ENCODE measurements at places on chromosomes 3 and 15.

DNA sequence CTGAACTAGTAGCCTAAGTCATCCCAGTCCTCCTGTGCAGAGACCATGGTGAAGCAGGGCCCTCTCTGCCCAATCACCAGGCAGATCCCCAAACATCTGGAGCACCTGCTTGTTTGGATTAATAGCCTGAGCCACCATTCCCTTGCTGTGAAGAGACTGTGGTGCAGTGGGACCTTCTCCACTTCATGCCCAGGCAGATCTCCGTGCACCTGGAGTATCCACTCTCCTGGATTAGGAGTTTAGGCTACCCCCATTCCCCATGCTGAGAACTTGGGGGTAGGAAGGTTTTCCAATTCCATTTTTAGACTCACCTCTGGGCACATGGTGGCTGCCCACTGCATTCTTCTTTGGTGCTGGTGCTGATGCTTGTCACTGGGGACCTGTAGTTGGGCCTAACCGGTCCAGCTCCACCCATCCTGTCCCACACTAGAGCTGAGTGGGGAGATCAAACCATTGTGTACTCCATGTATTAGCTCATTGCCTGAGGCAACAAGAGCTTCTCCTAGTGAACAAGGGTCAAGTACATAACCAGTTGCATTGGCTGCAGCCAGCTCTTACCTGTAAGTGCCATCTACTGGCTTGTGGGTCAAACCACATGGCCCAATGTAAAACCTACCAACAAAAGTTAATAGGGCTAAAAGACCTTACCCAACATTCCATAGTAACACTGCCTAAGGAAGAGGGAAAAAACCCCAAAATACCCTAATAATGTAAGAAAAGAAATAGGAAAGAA lies 382.5 kb upstream of the CBLB start:
- DNase-seq: no peak

- DNase-seq: no peak
Observed at GRCh38 chr3:67557848-67558355, 96.5 kb downstream of the SUCLG2 start.

DNA sequence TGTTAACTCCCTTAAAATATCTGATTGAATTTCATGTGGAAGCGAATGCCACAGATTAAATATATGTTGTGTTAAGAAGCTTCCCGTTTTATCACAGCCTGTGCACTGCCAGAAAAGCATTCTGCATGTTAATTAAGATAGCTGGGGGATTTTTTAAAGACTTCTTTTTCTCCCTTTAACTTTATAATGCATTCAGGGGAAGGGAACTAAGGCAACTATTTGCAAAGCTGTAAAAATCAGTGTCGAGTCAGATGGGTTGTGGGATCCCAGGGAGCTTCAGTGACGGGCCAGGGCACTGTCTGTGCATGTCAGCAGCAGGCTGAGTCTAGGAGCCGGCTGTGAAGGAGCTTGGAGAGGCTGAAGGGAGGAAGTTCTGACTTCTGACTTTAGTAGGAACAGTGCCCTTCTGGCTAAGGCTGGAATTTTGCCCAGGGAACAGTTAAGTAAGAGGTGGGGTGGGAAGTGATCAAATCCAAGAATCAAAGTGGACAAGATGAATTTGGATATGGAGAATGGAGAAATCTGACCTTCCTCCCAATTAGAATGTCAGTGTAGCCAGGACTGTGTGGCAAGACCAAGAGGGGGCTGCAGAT lies 77.7 kb downstream of the ABHD5 start:
- DNase-seq: no peak

GRCh38 chr3:102057781-102058421 lies 208.6 kb downstream of the NFKBIZ start:
- DNase-seq: no peak

- DNase-seq: no peak
Observed at GRCh38 chr3:173065543-173065981, 75.5 kb downstream of the SPATA16 start.

DNA sequence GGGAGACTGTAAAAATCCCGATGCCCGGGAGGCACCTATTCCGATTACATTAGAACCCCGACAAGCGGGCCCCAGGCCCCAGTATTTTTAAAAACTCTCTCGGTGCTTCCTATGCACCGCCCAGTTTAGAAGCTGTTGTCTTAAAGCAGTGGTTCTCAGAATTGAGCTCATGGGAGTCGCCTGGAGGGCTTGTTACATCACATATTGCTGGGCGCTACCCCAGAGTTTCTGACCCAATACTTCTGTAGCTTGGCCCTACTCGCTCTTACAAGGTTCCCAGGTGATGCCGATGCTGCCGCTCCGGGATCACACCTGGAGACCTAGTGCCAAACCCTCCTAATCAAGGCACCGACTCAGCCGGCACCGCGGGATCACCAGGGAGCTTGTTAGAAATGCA lies 35.2 kb downstream of the CPN2 start:
- DNase-seq: no peak
